ENCODE measurements at places on chromosomes 12 and 14.

GRCh38 chr12:62738616-62739015 lies 196.3 kb downstream of the PPM1H start:
- no peak for DNase-seq

GRCh38 chr12:15837141-15837790 lies 44.9 kb upstream of the STRAP start:
- no peak for DNase-seq

DNA sequence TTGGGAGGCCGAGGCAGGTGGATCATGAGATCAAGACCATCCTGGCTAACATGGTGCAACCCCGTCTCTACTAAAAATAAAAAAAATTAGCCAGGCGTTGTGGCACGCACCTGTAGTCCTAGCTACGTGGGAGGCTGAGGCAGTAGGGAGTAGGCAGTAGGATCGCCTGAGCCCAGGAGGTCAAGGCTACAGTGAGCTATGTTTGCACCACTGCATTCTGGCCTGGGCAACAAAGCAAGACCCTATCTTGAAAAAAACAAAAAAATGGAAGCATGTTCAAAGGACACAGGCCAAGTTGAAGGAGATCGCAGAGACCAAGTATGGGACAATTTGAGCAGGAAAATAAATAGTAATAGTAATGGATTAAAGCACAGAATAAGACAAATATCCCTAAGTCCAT lies 14.2 kb downstream of the NCAPD2 start:
- no peak for DNase-seq

DNA sequence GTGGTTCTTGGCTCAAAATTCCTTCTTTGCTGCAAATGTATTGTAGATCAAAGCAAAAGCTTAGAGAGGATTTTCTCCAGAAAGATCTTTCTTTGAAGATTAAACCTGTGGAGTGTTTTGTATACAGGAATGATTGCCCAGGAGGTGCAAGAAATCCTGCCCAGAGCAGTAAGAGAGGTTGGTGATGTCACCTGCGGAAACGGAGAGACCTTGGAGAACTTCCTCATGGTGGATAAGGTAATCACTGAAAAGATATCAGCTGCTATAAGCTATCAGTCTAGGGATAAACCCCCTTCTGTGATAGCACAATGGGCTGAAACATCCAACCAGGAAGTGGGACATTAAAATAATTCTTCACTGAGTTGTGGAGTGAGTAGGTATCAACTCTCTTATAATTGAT lies 85.7 kb downstream of the MYRFL start:
- no peak for DNase-seq

DNA sequence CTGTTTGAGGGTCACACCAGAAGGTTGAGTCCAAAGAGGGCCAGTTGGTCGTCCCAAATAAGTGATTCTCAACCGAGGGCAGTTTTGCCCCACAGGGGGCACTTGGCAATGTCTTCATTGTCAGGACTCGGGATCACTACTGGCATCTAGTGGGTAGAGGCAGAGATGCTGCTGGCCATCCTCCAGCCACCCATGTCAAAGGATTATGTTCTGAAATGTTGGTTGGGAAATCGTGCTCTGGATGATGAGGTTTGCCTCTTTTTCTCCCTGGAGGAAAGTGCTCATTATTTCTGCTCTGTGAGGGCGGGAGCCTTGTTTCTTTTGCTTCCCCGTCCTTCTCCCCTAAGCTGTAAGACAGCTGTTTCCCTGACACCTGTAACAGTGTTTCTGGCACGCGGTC lies 3.6 kb downstream of the ZNF839 start:
- DNase-seq = no peak

DNA sequence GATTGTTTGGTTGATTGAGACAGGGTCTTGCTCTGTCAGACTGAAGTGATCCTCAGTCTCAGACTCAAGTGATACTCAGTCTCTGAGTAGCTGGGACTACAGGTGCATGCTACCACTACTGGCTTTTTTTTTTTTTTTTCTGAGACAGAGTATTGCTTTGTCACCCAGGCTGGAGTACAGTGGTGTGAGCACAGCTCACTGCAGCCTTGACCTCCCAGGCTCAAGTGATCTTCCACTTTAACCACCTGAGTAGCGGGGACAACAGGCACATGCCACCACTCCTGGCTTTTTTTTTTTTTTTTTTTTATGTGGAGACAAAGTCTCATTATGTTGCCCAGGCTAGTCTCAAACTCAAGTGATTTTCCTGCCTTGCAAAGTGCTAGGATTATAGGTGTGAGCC lies 31.8 kb downstream of the CPSF2 start:
- no peak for DNase-seq

DNA sequence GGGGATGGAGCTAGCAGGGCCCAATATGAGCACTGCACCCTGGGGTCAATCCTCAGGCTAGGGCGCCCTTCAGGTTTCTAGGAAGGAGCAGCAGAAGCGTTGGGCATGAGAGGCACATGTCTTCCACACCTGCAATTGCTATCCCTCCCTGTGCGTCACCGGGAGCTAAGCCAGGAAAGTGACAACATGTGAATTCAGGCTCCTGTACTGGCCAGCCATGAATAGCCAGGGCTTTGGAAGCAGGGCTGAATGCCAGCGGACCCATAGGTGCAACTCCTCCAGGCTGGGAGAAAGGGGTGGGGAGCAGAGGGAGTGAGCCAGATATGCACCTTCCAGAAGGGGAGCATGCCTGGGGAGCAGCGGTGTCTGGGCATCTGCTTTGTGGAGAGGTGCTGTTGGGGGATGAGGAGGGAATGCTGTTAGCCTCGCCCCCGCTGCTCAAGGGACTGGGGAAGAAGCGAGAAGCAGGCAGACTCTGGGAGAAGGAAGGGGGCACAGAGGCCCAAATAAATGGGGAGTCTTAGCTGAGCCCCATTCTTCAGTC lies 6.1 kb downstream of the HOXC5 start:
- DNase-seq = no peak

DNA sequence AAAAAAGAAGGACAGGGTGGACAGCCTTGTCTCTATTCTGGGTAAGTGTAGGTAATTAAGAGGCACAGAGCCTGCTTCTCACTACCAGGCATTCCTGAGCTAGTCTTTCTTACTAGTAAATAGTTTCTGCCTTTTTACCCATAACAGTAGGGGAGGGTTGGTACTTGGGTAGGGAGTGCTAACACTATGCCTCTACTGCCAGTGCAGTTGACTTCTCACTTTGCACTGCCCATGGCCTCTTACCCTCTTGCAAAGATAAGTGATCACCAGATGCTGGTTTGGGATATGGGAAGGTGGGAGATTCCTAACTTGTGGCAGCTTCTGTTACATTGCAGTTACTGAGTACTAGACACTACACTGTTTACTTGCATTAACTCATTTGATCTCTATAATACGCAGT lies 11.6 kb downstream of the AHSA1 start:
- DNase-seq = no peak

DNA sequence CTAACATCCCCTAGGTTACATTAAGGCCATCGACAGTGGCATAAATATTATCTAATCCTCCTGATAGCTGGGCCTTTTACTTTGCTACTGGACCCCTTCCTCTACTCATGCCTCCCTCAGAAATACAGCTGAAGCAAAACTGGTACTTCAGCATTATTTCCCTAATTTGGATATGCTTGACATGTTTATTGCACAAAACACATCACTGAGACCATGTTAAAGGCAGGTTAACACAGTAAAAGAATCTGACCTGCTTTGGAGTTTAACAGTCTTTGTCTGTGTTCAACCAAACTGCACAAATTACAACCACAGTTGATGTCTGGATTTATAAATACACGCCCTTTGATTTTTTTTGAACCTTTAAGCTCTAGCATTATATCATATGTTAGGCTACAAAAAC lies 156.6 kb downstream of the FOXA1 start:
- no peak for DNase-seq

- DNase-seq = no peak
Observed at GRCh38 chr12:43109631-43110345, 442.2 kb downstream of the ADAMTS20 start.

GRCh38 chr12:25979059-25979458 lies 20.6 kb downstream of the RASSF8 start:
- no peak for DNase-seq

DNA sequence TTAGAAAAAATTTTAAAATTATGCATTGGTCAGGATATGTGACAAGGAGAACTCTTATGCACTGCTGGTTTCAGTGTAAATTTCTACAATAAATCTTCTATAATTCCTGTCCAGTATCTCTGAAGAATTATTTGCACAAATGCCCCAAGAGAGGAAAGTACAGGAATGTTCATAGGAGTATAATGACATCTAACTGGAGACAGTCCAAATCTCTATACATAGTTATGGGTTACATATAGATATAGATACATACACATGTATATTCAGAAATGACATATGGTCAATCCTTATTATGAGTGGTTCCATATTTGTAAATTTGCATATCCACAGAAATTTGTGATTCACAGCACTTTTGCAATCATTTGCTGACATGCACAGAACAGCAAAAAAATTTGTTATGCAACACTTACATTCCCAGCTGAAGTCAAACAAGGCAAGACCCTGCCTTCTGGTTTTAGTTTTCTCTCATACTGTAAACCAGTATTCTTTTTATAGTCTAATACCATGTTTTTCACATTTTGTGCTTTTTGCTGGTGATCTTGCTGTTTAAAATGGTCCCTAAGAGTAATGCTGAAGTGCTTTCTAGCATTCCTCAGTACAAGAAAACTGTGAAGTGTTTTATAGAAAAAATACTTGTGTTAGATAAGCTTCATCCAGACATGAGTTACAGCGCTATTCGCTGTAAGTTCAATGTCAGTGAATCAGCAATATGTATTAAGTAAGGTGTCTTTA lies 103.8 kb downstream of the SLC16A7 start:
- no peak for DNase-seq

GRCh38 chr14:32332415-32333316 lies 3.6 kb downstream of the AKAP6 start:
- DNase-seq = no peak

DNA sequence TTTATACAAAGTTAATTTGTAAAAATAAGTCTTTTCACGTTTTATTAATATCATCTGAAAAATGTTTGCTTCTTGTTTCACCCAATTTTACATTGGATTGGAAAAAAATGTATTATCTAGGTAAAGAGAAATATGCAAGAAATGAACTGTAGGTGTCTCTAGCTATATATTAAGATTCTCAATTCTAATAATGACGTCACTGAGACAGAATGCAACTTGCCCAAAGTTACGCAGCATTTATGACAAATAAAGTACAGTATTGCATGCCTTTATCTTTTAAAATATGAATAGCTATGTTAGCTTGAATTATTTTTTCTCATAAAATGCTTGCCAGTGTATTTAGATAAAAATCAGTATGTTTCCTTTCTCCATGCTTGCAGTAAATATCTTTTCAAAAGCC lies 728.8 kb downstream of the RERGL start:
- DNase-seq = no peak

DNA sequence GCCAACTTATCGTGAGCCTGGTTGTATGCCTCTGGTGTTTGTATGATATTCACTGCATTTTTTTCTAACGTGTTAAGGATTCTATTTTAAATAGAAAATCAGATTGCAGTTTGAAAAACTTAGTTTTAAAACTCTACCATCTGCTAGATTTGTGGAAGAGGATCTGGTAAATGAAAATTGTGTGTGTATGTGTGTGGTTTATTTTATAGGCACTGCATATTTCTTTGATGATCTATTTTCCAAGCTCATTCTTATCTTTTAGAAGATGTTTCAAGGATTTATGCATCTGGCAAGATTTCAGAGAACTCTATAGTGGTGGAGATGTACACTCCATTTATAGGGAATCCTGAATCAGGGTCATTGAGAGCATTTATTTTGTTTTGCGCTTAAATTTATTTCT lies 69.8 kb downstream of the HMGA2 start:
- no peak for DNase-seq

- DNase-seq = no peak
Observed at GRCh38 chr14:97377550-97377949, 580.4 kb downstream of the VRK1 start.

DNA sequence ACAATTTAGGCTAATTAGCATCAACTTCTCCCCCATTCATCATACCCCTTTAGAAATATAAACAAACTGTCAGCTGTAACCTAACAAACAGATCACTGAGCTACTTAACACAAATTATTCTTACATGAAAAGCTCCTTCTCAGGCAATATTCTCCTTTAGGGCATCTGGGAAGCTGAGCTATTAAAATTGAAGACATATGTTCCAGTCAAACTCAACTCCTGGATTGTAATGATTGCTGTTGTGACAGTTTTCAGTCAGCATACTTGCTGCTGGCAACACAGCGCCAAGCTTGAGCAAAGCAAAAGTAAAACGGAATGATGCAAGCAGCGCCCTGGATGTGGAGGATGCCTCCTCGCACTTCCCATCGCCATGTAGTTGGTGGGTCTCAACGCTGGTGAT lies 82.4 kb downstream of the SLC25A21 start:
- DNase-seq = no peak

DNA sequence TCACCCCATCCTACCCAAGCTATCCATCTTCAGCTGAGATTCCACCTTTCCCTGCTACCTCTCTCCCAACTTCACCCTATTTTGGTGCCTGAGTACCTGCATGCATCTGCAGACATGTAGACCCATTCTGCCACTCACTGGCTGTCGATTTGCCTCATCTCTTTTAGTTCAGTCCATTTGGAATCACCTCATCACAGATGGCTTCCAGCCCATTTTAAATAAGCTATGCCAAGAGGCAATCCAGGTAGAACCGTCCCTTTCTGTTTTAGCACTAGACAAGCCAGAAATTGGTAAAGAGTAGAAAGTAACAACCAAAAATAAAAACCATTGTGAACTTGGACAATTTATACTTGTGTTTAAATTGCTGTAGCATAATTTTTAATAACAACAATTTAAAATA lies 11.3 kb downstream of the SLC35F4 start:
- no peak for DNase-seq

- no peak for DNase-seq
Observed at GRCh38 chr12:77615332-77615731, 215.4 kb upstream of the NAV3 start.

- no peak for DNase-seq
Observed at GRCh38 chr12:85606455-85606854, 229.8 kb downstream of the RASSF9 start.

GRCh38 chr12:64680235-64680634 lies 69.9 kb downstream of the RASSF3 start:
- DNase-seq = no peak

- no peak for DNase-seq
Observed at GRCh38 chr12:57010627-57011247, 4.4 kb upstream of the ZBTB39 start.

DNA sequence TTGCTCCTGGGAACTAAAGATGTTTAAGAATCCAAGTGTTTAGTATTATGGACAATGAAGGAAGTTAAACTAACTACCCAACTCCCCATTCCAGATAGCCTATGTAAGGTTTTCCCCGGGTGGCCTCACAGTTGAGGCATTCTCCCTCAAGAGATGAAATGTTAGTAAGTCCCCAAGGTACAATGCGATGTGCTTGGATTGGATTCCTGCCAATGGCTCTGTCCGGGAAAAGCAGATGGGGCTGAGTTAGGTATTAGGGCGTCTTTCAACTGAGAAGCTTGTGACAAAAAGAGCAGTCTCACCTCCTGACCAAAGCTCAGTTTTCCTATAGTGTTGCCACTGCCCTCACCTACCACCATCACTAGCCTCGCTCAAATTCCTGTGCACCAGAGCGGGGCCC lies 64.8 kb upstream of the E2F7 start:
- no peak for DNase-seq

- DNase-seq = no peak
Observed at GRCh38 chr12:94421868-94422740, 37.6 kb downstream of the CEP83 start.

Data from activated T-helper 1 cell treated with Interleukin-2 at 50 U/mL for 16 hours (primary cell).